NCI-H146 (cell line): ENCODE measurements at places on chromosomes 7 and 10.

DNA sequence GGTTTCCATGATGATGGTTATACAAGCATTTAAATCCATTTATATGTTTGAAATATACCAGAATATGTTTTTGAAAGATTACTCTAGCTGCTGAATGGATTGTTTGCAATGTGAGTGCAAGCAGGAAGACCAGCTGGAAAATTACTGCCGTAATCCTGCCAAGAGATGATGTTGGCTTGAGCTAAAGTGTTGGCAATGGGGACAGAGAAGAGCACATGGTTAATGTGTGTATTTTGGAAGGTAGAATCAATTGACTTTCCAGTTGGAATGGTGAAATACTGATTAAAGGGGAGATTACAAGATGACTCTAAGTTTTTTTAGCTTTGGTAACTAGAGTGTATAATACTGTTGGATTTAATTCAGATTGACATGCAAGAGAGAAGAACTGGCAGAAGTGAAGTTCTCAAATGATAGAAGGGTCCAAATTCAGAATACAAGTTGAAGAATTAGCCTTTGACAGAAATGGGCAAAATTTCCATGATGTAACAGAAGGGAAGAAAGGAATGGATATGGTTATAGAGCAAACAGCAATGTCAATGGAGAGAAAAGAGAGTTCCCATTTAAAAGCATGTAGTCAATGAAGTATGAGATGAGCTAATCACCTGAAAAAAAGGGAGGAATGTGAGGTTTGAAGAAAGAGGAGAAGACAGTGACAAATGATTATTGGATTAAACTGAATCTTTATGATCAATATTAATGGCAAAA lies 422.0 kb downstream of the CDC14C start:
- no peak for DNase-seq

DNA sequence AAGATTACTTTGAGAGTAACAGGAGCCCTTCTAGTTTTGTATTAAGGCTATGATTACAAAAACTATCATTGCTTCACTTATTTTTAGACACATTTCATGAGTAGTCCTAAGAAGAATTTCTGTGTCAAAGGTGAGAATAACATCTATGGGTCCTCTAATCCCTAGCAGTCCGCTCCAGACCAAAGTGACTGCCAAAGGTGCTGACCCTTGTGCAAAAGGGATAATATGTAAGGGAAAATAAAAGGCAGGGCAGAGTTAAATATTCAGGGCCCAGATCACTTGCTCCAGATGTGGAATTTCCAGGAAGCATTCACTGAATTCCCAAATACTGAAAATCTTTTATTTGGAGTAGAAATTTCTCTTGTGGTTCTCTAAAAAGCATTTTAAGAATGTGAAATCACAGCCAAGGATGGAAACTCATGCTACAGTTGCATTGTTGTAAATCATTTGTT lies 29.3 kb downstream of the RHOBTB1 start:
- no peak for DNase-seq

- DNase-seq, result no peak
These were observed 38.0 kb upstream of the MKX start for GRCh38 chr10:27783660-27784059.

DNA sequence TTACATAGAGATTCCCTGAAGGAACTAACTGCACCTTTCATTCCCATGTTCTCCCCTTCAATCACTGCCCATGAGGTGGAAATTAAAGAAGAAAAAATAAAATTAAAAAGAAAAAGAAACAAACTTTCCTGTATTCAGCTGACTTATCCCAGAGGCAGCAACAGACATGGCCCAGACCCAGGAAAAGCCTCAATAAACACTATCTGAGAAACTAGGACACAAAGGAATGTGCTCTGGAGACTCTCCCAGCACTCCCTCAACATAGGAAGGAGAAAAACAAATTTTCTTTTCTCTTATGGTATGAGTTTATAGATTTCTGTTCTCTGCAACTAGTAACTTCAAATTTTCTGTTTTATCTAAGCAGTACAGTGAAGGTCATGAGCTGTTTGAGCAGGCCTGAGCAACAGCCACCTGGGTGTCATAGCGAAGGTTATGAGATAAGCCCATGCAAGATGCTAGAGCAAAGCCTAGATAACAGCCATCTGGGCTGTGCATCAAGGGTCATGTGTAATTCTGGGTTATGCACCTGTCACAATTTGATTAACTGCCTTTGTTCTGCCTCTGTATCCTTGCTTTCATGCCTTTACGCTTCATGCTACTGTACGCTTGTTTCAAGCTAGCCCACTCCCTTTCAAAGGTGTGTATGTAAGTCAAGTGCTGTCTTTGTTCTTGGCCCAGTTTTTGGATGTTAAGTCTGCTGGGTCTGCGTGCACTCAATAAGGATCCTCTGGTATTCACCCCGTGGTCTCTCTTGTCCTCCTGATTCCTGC lies 11.0 kb upstream of the OR6B1 start:
- DNase-seq, result no peak

- peak; percentile 61 for DNase-seq
These were observed 652 bp upstream of the VPS26A start for GRCh38 chr10:69123306-69123746.

GRCh38 chr7:99141841-99142726 lies 1.8 kb downstream of the SMURF1 start:
- peak; percentile 23 for DNase-seq

- DNase-seq, result no peak
These were observed 8.0 kb downstream of the HGF start for GRCh38 chr7:81761821-81762220.

DNA sequence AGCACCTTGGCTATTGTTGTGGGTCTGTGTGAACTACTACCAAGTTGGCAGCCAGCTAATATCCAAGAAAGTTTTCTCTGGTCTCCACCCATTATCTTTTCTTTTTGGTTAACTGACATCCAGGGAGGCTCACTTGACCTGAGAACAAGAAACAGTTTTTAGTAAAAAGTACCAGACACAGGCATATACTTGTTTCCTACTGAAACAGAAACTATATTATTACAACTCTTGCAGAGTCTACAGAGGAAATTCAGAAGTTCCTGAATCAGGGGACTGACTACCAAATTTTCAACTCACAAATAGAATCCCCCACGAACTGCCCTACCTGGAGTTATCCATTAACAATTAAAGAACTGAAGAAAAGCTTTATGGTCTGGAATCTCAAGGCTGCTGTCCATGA lies 168.9 kb downstream of the KCND2 start:
- no peak for DNase-seq

GRCh38 chr10:97919012-97919411 lies 69.4 kb downstream of the GOLGA7B start:
- no peak for DNase-seq

- no peak for DNase-seq
These were observed 337.8 kb downstream of the ELMO1 start for GRCh38 chr7:37110660-37111424.

DNA sequence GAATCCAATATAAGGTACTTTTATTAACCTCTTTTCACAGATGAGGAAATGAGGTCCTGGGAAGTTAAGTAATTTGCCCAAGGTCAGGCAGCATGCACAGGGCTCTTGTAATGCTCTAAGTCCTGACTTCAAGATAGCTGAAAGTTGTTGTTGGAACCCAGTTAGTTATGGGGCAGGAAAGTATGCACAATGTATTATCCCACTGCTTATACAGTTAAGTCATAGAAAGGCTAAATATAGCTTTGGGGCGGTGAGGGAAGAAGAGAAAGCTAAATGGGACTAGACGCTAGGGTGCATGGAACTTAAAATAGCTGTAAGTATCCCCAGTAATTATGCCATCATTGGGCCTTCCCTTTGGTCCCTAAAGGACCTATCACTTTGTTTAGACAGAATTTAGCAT lies 9.2 kb downstream of the GLCCI1 start:
- no peak for DNase-seq

GRCh38 chr10:130748409-130749057 lies 563.0 kb downstream of the TCERG1L start:
- no peak for DNase-seq
